Hair follicular keratinocyte (primary cell): ENCODE measurements at places on chromosomes 16 and 17. TPM values are rescaled to one million over a fixed set of nuclear protein-coding genes. Genes with fewer than 3 reads are reported as not detected.

Gene CCDC92B
- 0.04 TPM in 1 of 2 replicates, not detected in the other for total RNA-seq

Gene ENPP7
- not detected in 2 replicates for total RNA-seq

Gene CHST6
- total RNA-seq, result 1.1 and 3.0 TPM in 2 replicates

Gene GSG1L2
- not detected in 2 replicates for total RNA-seq

Gene CPNE7
- 0.70 and 4.8 TPM in 2 replicates for total RNA-seq

Gene CNTD1
- not detected in 2 replicates for total RNA-seq

Gene DCTN5
- 39.8 and 54.5 TPM in 2 replicates for total RNA-seq

Gene SPNS2
- 0.08 TPM in 1 of 2 replicates, not detected in the other for total RNA-seq

Gene ITGAL
- not detected in 2 replicates for total RNA-seq

Gene CD19
- total RNA-seq, result not detected in 2 replicates

Gene KRTAP3-1
- total RNA-seq, result not detected in 2 replicates

Gene FBXO47
- not detected in 2 replicates for total RNA-seq

Gene TBCD
- 39.1 and 61.7 TPM in 2 replicates for total RNA-seq

Gene MCRIP1
- total RNA-seq, result 54.0 and 72.8 TPM in 2 replicates

Gene GPRC5B
- total RNA-seq, result not detected in 2 replicates

Gene DBNDD1
- total RNA-seq, result 4.7 and 5.7 TPM in 2 replicates

Gene SMYD4
- 4.7 and 6.3 TPM in 2 replicates for total RNA-seq

Gene MT4
- total RNA-seq, result not detected in 2 replicates

Gene RMI2
- 11.7 and 17.4 TPM in 2 replicates for total RNA-seq

Gene CCDC78
- total RNA-seq, result 3.6 and 3.8 TPM in 2 replicates

Gene MRPS7
- 59.7 and 89.9 TPM in 2 replicates for total RNA-seq

Gene NKIRAS2
- 34.1 and 34.4 TPM in 2 replicates for total RNA-seq

Gene SDR42E2
- total RNA-seq, result not detected in 2 replicates

Gene TMEM170A
- 14.7 and 16.4 TPM in 2 replicates for total RNA-seq

Gene RASL10B
- total RNA-seq, result 0.11 TPM in 1 of 2 replicates, not detected in the other

Gene NUP88
- 68.5 and 96.7 TPM in 2 replicates for total RNA-seq

Gene ANKRD40CL
- not detected in 2 replicates for total RNA-seq

Gene SLC5A2
- not detected in 2 replicates for total RNA-seq

Gene OR1F1
- total RNA-seq, result not detected in 2 replicates

Gene EMP2
- total RNA-seq, result 17.0 and 23.0 TPM in 2 replicates

Gene TEPSIN
- 17.8 and 20.0 TPM in 2 replicates for total RNA-seq

Gene CCL16
- total RNA-seq, result not detected in 2 replicates

Gene LITAFD
- total RNA-seq, result not detected in 2 replicates

Gene KSR1
- 0.91 and 1.6 TPM in 2 replicates for total RNA-seq

Gene ZNF287
- total RNA-seq, result 2.8 and 15.4 TPM in 2 replicates

Gene INTS2
- total RNA-seq, result 8.4 and 10.9 TPM in 2 replicates

Gene KRTAP9-3
- total RNA-seq, result not detected in 2 replicates

Gene TEX19
- total RNA-seq, result 0.08 TPM in 1 of 2 replicates, not detected in the other

Gene RCVRN
- not detected in 2 replicates for total RNA-seq

Gene HAPSTR1
- 46.0 and 65.0 TPM in 2 replicates for total RNA-seq

Gene GRB7
- total RNA-seq, result 17.8 and 31.5 TPM in 2 replicates

Gene NOXO1
- total RNA-seq, result 1.2 and 2.1 TPM in 2 replicates

Gene GPR179
- total RNA-seq, result not detected in 2 replicates

Gene KRTAP9-4
- not detected in 2 replicates for total RNA-seq

Gene CCL2
- not detected in 2 replicates for total RNA-seq

Gene FOXO3B
- 1.6 and 3.6 TPM in 2 replicates for total RNA-seq

Gene RGS11
- 0.11 and 0.16 TPM in 2 replicates for total RNA-seq
